ENCODE measurements at places on chromosomes 7 and 10. TPM values are rescaled to one million over a fixed set of nuclear protein-coding genes. Genes with fewer than 3 reads are reported as not detected.

- no peaks in the 10 kb centered on the region for H3K36me3 ChIP-seq
- no peak overlapping the region for H3K4me3 ChIP-seq
- DNase-seq, result peak; percentile 57
- H3K27ac ChIP-seq, result 0 out of 2 replicates have a peak overlapping the region, but pooled peaks have one; percentile 2
- H3K27me3 ChIP-seq, result no peaks in the 10 kb centered on the region
These were observed 6.8 kb upstream of the AGR2 start for GRCh38 chr7:16811551-16811950.

Gene TUBAL3
- not detected for total RNA-seq

GRCh38 chr7:100886142-100886935 lies 3.2 kb downstream of the UFSP1 start:
- H3K36me3 ChIP-seq, result peaks cover 46% of the 10 kb centered on the region
- peaks cover 11% of the 10 kb centered on the region for H3K4me1 ChIP-seq
- DNase-seq, result no peak
- H3K27ac ChIP-seq, result no peak overlapping the region

DNA sequence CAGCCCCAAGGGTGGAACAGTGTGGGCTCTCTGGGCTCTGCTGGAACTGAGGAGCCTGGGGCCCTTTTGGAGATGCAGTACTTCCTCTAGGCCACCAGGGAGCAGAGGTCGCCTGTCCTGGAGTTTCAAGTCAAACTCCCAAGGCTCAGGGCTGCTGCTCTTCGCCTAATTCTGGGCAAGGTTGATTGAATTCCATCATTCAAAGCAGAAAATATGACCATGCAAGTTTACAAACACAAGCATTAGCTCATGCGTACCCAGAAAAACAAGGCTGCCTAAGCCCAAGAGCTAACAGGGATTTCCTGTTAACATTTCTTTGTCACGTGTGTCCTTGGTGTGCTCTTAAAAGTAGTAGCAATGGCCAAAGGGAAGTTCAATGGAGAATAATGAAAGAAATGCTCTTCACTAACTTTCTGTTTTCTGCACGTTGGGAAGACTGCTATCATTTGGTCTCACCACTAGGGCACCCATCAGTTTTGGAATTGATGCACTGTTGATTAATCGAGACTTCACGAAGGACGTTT lies 20.1 kb downstream of the LDB3 start:
- H3K27ac ChIP-seq, result peak overlapping the region; percentile 59
- no peaks in the 10 kb centered on the region for H3K27me3 ChIP-seq
- peak; percentile 83 for DNase-seq
- no peaks in the 10 kb centered on the region for H3K36me3 ChIP-seq
- H3K4me1 ChIP-seq, result peaks cover 15% of the 10 kb centered on the region

GRCh38 chr7:149256568-149256967 lies 5.4 kb upstream of the ZNF783 start:
- DNase-seq, result no peak
- H3K4me3 ChIP-seq, result no peak overlapping the region
- peaks cover 15% of the 10 kb centered on the region for H3K4me1 ChIP-seq
- no peaks in the 10 kb centered on the region for H3K27me3 ChIP-seq
- peak overlapping the region; percentile 45 for H3K27ac ChIP-seq
- H3K36me3 ChIP-seq, result peaks cover 17% of the 10 kb centered on the region

Gene C7orf57
- not detected for total RNA-seq

DNA sequence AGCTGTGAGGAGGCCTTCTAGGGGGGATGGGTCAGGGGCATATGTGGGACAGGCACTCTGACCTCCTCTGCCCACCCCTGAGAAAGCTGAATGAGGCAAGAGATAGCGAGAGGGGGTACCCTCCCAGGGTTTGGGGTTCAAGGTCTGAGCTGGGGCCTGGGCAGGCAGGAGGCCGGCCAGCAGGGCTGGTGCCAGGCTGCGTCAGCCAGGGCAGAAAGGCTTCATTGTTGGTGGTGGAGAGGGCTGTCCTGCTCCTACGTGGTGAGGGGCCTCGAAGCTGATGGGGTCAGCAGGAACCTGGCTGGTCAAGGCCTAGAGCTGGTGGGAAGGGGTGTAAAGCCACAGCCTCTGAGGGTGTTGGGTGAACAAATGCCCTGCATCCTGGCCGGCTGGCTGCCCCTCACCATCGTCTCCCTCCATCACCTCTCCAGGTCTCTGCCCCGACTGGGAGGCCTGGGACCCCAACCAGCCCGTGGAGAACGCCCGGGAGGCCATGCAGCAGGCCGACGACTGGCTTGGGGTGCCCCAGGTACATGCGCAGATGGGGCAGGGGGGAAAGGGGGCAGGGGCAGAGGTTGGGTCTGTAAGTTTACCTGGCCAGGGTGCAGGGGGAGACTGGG lies 6.6 kb downstream of the FLNC start:
- no peak for DNase-seq
- no peaks in the 10 kb centered on the region for H3K27me3 ChIP-seq
- peaks cover 25% of the 10 kb centered on the region for H3K4me1 ChIP-seq
- H3K36me3 ChIP-seq, result peaks cover 61% of the 10 kb centered on the region

GRCh38 chr7:55339033-55340000 lies 25.8 kb upstream of the LANCL2 start:
- no peak overlapping the region for H3K27ac ChIP-seq
- H3K36me3 ChIP-seq, result no peaks in the 10 kb centered on the region
- H3K4me1 ChIP-seq, result no peaks in the 10 kb centered on the region
- peaks cover 16% of the 10 kb centered on the region for H3K27me3 ChIP-seq
- no peak for DNase-seq

DNA sequence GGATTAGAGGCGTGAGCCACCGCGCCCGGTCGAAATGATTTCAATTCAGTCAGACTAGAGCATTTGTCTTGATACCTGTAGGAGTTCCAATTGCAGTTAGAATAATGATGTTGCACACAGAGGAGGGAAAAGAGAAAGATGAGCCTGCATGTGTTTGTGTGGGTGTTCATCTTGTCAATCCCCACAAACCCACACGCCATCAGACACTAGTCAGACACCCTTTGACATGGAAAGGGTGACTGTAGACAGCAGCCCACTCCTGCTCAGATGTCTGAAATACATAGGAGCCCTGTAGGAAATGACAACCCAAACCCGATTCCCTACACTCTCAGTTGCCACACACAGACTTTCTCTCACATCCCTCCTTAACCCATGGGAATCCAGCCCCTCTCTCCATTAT lies 92.0 kb downstream of the ABLIM1 start:
- H3K27ac ChIP-seq, result no peak overlapping the region
- DNase-seq, result no peak
- peaks cover 7% of the 10 kb centered on the region for H3K27me3 ChIP-seq
- H3K36me3 ChIP-seq, result no peaks in the 10 kb centered on the region
- H3K4me3 ChIP-seq, result no peak overlapping the region
- peaks cover 5% of the 10 kb centered on the region for H3K4me1 ChIP-seq

DNA sequence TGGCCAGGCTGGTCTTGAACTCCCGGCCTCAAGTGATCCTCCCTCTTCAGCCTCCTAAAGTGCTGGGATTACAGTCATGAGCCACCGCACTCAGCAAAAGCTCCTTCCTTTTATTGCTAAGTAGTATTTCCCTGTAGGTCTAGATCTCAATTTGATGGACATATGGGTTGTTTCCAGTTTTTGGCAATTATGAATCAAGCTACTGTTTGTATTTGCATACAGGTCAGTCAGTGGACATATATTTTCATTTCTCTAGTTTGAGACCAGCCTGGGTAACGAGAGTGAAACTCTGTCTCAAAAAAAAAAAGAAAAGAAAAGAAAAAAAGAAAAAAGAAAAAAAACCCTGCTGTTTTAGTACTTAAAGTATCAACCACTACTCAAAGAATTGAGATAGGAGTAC lies 6.4 kb upstream of the PRKRIP1 start:
- no peak overlapping the region for H3K4me3 ChIP-seq
- DNase-seq, result no peak
- H3K27me3 ChIP-seq, result no peaks in the 10 kb centered on the region
- H3K36me3 ChIP-seq, result no peaks in the 10 kb centered on the region
- no peaks in the 10 kb centered on the region for H3K4me1 ChIP-seq
- no peak overlapping the region for H3K27ac ChIP-seq

DNA sequence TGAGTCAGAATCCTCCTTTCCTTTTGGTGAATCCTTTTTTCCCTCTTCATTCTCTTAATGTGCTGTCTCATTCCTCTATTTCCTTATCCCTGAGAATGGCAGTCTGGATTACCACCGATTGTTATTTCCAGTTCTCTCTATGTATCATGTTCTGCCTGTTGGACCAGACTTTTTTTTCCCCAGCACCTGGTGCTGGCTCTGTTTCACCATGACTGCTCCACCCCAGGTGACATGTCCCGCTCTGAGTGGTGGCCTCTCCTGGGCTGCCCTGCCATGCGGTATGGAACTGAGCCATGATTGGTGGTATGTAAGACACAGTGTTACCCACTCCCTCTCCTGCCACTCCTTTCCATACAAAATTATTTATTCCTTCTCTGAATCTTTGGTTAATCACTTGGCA lies 399.9 kb downstream of the GATA3 start:
- H3K4me3 ChIP-seq, result no peak overlapping the region
- H3K36me3 ChIP-seq, result no peaks in the 10 kb centered on the region
- no peak overlapping the region for H3K27ac ChIP-seq

DNA sequence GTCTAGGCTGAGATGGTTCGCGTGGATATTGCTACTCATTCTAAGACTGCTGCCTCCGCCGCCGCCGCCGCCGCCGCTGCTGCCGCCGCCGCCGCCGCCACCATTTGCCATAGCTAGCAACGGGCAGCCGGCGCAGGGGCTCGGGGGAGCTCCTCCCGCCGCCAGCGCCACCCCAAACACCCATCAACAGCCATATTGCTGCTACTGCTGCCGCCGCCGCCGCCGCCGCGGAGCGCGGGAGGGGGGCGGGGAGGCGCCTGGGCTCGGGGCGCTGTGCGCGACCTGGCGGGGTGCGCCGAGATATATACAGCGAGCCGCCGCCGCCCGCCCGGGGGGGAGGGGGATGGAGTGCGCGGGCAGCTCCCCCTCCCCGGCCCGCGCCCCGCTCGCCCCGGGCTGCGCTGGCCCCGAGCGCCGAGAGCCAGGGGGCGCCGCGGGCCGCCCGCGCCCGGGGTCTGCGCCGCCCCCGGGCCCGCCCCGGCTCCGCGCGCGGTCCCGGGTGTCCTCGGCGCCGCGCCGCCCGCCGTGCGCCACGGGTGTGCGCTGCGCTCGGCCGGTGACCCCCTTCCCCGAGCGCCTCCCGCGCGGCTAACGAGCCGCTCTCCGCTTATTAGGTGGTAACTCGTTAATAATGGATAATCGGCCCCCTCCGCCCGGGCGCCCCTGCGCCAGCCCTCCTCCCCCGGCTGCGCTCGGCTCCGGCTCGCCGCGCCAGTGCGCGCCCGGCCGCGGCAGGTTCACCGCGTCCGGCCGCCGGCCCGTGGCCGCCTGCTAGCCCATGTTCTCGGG lies at the start of gene KCNMA1:
TSS of gene KCNMA1 (minus strand) at position 277 of the 789 bp plus-strand sequence.
- H3K4me3 ChIP-seq, result peak within 1 kb of the TSS; percentile 93
- H3K27ac ChIP-seq, result no peak within 1 kb of the TSS
- H3K27me3 ChIP-seq, result no peaks in the 10 kb centered on the region
- peak; percentile 61 for DNase-seq

GRCh38 chr7:149625340-149625946 lies 127.8 kb upstream of the ZNF746 start:
- H3K27ac ChIP-seq, result peak overlapping the region; percentile 62
- H3K36me3 ChIP-seq, result peaks cover 3% of the 10 kb centered on the region
- DNase-seq, result peak; percentile 83
- H3K4me1 ChIP-seq, result peaks cover 12% of the 10 kb centered on the region
- peak overlapping the region; percentile 83 for H3K4me3 ChIP-seq

GRCh38 chr10:61139592-61139953 lies 195.6 kb upstream of the RHOBTB1 start:
- peaks cover 2% of the 10 kb centered on the region for H3K4me1 ChIP-seq
- H3K27ac ChIP-seq, result no peak overlapping the region
- peak; percentile 20 for DNase-seq
- no peak overlapping the region for H3K4me3 ChIP-seq

GRCh38 chr7:133839121-133839520 lies 288.0 kb upstream of the LRGUK start:
- no peaks in the 10 kb centered on the region for H3K4me1 ChIP-seq
- H3K4me3 ChIP-seq, result no peak overlapping the region
- no peaks in the 10 kb centered on the region for H3K27me3 ChIP-seq
- H3K27ac ChIP-seq, result no peak overlapping the region
- no peak for DNase-seq

Gene OPN4
- not detected for total RNA-seq

Gene OR2A42
- total RNA-seq, result 0.32 TPM

Gene GOLGA7B
- total RNA-seq, result not detected

- no peaks in the 10 kb centered on the region for H3K27me3 ChIP-seq
- no peak overlapping the region for H3K4me3 ChIP-seq
- no peak overlapping the region for H3K27ac ChIP-seq
- no peaks in the 10 kb centered on the region for H3K36me3 ChIP-seq
These were observed 82.4 kb upstream of the LRRTM3 start for GRCh38 chr10:66843396-66843795.

DNA sequence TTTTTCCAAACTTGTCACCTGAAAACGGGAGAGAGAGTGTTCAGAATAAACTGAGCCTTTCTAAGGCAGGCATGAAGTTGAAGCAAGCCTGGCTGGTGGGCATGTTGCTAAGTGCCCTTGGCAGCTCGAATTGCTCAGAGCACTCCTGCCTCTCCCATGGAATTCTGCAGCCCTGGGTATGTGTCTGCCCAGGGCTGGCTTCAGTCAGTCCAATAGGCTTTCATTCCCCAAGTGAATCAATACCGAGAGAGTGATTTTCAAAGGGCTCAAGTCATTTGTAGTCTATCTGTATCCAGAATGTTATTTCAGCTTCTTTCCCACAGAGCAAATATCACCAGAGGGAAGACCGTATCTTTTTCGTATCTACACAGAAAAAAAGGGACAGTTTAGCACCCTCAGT lies 415.5 kb upstream of the COBL start:
- no peak for DNase-seq
- no peaks in the 10 kb centered on the region for H3K36me3 ChIP-seq
- no peak overlapping the region for H3K4me3 ChIP-seq
- no peaks in the 10 kb centered on the region for H3K27me3 ChIP-seq

Gene DMTF1
- total RNA-seq, result 93.0 TPM

Gene DGKI
- 21.1 TPM for total RNA-seq

DNA sequence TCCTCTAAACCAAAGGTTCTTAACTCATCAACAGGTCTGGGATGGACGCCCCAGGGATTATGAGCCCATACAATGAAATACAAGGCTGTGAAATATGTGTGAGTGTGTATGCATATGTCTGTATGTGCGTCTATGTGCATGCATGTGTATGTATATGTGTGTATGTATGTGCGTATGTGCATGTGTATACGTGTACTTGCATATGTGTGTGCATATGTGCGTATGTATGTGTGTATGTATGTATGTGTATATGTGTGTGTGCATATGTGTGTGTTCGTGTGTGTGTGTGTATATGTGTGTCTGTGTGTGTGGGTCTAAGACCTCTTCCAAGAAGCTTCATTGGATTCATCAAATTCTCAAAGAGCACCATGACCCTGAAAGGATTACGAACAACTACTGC lies 112.3 kb downstream of the SFMBT2 start:
- DNase-seq, result no peak
- no peaks in the 10 kb centered on the region for H3K36me3 ChIP-seq
- no peak overlapping the region for H3K27ac ChIP-seq
- no peak overlapping the region for H3K4me3 ChIP-seq

Gene OR2A12
- total RNA-seq, result not detected

GRCh38 chr10:29317027-29317420 lies 28.2 kb downstream of the LYZL1 start:
- H3K27ac ChIP-seq, result no peak overlapping the region
- H3K36me3 ChIP-seq, result no peaks in the 10 kb centered on the region
- H3K27me3 ChIP-seq, result peaks cover 18% of the 10 kb centered on the region
- peaks cover 10% of the 10 kb centered on the region for H3K4me1 ChIP-seq
